Hippocampal formation (tissue), 2 donors: ENCODE measurements at places on chromosomes 6 and 20.

DNA sequence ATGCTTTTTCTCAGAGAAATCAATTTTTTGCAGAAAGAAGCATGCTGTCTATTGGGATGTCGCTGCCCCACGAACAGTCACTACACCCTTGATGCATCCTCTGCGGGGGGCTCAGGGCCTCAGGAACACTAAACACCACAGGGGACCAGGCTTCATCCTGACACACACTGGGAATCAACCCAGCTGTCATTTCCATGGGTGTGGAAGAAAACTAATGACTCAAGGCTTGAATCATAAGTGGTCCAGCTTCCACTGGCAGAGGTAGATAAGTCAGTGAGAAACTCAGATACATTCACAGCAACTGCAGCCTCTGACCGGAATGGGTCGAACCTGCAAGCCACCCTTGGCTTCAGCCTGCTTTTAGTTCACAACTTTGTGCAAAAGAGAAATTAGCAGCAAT is 81.3 kb upstream of the SPTLC3 start:
- no peak for DNase-seq

DNA sequence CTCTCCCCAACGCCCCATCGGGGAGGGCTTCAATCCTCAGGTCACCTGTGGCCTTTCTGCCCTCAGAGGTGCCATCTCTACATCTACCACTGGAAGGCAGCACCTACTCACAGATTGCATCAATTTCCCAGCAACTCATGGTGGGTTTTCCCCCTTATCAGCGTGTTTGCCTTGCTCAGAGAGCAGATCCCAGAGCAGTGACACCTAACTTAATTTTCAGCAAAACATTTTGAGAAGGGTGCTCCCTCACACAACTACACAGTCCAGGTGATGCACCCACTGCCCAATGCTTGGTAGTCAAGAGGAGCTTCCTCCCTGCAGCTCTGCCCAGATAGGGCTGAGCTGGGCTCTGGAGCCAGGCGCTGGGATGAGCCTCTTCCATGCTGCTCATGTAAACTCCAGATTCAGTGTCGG is 48.2 kb downstream of the PLG start:
- DNase-seq, result no peak

- no peak for DNase-seq
These were observed 101.9 kb upstream of the NAA20 start for GRCh38 chr20:19915111-19915798.

- no peak for DNase-seq
These were observed 154.6 kb downstream of the CDKAL1 start for GRCh38 chr6:20688710-20689500.

DNA sequence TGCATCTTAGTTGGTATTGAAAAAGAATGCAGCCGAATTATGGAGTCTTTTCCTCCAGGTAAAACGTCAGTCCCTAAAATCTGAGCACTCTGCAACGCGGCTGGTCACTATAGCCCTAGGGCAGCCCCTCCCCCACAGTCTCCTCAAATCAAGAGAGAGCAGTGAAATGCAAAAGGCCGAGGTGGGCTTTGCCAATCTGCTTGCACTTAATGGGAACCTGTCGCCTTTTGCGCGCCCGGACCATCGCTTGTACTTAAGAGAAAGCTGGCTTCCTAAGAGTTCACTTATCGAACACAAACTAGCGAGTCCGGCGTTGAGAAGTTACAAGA is 447 bp downstream of the MCM3 start:
- no peak for DNase-seq

DNA sequence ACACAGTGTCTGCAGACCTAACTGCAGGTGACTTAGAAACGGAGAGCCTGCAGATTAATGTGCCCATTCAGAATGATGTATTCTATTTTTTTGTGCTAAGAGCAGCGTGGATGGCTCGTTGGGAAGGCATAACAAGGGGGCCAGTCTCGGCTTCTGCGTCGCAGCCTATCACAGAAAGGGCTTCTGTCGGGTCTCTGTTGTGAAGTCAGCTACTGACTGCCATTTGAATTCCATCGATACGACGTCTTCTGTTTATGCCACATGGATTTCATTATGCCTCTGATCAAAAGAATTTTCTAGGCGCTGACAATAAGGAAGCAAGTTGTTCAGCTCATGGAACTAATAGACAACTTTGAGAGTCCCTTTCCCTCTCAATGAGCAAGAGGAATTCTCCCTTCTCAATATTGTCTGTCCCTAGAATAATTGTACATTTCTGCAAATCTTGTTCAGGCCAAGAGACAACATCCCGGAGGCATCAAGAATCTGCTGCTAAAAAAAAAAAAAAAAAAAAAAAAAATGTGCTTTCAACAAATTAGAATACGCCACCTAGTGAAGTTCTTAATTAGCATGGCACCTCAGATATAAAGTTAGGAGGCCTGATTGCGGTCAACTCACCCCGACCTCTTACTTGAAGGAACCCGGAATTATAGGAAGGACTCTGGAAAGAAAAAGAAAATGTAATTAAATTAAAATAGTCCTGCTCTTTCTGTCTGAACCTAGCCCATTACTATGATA is 223.9 kb downstream of the TSHZ2 start:
- no peak for DNase-seq

- no peak for DNase-seq
These were observed 137.1 kb upstream of the OLIG3 start for GRCh38 chr6:137631323-137631722.

- DNase-seq, result no peak
These were observed 949 bp upstream of the ATXN1 start for GRCh38 chr6:16762268-16762549.

GRCh38 chr6:44494011-44494501 is 106.5 kb downstream of the CDC5L start:
- no peak for DNase-seq

DNA sequence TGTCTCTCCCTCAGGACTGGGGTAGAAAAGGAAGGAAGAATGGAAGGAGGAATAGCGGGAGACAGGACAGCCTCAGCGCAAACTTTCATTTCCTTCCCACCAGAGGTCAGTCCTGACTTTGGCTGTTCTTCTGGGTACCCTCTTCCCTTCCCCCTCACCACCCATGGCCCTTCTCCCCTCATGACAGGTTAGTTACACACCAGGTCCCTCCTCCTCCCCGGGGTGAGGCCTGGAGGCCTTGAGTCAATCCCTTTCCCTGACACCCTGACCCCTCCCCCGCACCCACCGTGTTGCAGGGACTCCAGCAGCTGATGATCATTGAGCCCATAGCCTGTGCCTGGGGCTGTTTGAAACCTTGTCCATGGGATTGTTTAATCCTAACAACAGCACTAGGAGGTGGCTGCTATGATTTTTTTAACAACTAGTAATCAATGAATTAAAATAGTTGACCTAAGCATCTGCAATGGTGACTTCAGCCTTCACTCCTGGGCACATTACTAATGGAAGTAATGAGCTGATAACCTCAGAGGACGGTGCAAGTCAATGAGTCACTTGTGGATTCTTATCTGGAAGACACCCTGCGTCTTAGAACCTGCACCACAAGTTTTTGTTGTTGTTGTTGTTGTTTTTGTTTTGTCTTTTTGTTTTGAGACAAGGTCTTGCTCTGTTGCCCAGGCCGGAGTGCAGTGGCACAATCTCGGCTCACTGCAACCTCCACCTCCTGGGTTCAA is 46.6 kb upstream of the CCDC167 start:
- DNase-seq, result no peak

GRCh38 chr6:127902933-127903332 is 2.1 kb upstream of the THEMIS start:
- DNase-seq, result no peak

- DNase-seq, result no peak
These were observed 64.0 kb upstream of the LRRC1 start for GRCh38 chr6:53730767-53731166.

DNA sequence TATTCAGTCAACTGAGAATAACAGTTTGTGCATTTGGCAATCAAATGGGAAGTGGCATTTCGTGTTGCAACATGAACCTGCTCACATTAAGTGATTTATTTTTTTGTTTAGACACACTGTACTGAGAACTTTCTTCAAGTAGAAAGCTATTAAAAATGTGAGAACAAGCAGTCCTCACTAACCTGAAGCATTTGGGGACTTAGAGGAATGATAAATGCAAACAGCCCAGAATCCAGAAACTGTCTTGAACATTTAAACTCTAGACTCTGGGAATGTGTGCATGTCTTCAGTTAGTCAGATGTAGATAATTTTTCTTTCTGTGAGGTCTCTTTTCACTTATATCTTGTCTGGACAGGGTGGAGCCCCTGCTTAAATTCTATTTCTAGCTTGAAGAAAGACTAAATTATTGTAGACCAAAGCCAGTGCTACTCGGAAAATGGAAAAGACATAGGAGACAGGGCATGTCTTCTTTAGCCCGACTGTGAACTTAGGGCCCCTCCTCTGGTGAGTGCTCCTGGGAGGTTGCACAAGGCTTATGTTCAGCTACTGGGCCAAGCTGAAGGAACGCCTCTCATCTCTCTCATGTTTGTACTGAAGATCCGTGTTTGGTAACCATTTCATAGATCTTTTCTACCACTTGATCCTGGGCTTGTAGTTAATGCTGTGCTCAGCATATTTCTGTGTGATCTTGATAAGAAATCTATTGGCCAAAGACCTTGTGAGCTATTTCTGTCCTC is 70.1 kb downstream of the SLX4IP start:
- no peak for DNase-seq

- DNase-seq, result no peak
These were observed 209.9 kb downstream of the LY86 start for GRCh38 chr6:6798448-6798860.

DNA sequence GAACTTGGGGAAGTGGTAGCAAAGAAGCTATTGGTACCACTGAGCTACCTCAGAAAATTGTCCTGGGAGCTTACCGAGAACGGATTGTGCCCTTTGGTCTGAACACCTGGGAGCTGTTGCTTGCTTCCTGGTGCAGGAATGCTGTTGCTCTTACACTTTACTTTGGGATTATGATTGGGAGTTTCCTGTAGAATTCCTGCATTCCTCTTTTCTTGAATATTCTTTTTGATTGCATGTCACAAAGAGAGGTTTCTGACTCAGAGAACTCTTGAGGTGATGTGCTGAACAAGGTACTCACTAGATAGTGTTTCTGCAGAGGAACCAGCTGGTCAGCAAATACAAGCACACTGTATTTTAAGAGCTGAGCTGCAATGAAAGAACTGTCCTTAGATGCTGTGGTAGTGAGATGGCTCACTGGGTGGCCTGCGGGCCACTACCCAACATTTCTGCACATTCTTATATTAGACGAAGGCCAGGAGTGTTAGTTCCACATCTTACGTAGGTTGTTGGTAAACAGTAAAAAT is 35.0 kb downstream of the LRRC1 start:
- no peak for DNase-seq

DNA sequence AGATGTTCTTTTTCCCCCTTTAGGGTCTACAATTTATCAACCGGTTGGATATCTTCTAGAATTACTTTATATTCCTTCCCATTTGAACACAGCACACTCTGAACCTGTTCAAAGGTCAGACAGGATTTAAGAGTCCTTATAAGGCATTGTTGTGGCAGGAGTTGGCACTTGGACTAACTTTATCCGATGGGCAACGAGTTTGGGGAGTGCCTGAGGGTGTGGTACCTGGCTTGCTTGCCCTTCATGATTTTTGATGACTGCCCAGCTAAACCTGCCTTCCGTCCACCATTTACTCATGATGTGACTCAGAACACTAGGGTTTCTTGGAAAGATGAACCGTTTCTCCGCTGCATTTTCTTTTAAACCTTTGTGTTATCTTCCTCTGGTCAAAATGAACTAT is 285.2 kb downstream of the FOXC1 start:
- no peak for DNase-seq

DNA sequence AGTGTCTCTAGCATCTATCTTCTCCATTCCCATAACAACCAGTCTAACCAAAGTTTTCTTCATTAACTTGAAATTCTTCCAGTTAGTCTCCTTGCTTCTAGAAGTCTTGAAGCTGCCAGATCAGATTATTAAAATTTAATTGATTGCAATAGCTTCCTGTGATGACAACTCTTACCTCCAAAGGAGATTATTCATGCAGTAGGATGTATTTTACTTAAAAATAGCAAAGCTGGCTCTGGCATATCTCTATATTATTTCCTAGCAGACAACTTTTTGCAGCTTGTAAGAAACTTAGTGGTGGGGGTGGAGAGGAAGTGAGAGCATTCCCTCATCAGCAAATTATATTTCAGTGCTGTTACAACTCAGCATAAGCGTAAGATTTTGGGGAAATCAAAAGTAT is 290.4 kb downstream of the GRIK2 start:
- DNase-seq, result no peak

- DNase-seq, result no peak
These were observed 12.0 kb downstream of the SLC12A5 start for GRCh38 chr20:46040902-46041535.

GRCh38 chr6:136784910-136785746 is 7.1 kb downstream of the MAP3K5 start:
- DNase-seq, result peak; percentile 36

GRCh38 chr6:112620812-112621569 is 273.9 kb downstream of the RFPL4B start:
- DNase-seq, result no peak

DNA sequence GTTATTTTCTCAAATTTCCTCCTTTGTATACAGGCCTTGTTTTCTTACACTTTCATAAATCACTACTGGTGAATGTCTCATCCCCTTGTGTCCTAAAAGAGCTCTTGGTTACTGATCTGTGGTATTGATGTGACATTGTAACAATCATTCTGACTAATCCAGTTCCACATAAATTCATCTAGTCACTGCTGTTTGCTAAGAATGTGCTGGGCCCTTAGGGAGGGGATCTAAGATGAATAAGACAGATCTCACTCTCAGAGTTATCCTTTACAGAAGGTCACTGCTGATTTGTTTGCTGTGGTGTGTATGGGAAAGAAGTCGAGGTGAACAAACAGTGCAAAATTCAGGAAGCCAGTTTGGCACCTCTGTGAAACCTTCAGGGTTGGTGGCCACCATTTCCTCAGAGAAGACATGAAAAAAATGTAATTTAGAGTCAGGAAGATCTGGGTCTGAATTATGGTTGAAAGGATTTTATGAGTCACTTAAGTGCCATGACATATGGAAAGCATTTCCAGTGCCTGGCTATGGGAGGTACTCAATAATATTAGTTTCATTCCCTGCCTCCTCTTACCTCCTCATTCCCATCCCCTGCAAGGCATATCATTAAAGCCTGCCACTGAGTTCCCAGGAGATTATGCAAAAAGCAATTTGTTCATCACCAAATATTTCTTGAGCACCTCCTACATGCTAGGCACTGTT is 121.8 kb downstream of the COL9A1 start:
- no peak for DNase-seq

DNA sequence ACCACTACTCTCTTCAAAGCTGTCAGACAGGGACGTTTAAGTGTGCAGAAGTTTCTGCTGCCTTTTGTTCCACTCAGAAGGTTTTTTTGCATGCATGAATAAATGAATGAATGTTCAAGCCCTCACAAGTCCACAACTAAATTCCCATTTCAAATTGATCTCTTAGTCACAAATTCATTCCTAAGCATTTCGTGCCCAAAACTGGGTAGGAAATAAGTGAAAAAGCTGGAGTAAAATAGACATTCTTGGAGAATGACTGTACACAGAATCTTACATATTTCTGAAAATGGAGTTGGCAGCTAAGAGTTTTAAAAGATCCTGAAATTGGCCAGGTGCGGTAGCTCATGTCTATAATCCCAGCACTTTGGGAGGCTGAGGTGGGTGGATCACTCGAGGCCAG is 117.6 kb downstream of the PERP start:
- no peak for DNase-seq

- no peak for DNase-seq
These were observed 13.3 kb upstream of the ENPP5 start for GRCh38 chr6:46184114-46184513.
